ENCODE measurements at places on chromosomes 12 and 14.

DNA sequence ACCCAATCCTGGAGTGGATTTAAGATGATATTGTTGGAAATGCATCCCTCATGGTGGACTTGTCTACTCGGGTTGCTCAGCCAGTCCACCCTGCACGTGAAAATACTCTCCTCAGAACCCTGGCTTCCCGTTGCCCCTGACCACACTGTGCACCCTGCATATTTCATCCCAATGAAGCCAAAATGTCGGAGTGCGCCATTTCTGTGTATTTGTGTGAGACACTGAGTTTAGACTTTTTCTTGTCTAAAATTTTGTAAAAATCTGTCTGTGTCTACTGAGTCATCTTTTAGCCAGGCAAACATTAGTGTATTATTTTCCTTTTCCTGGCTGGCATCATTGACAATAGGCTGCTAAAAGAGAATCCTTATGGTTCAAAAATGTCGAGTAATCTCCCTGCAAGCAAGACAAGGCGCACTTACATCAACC lies 485 bp upstream of the PNMA1 start:
- peak; percentile 54 for DNase-seq

- peak; percentile 73 for DNase-seq
Observed at GRCh38 chr12:22459838-22460490, 84.4 kb downstream of the C2CD5 start.

DNA sequence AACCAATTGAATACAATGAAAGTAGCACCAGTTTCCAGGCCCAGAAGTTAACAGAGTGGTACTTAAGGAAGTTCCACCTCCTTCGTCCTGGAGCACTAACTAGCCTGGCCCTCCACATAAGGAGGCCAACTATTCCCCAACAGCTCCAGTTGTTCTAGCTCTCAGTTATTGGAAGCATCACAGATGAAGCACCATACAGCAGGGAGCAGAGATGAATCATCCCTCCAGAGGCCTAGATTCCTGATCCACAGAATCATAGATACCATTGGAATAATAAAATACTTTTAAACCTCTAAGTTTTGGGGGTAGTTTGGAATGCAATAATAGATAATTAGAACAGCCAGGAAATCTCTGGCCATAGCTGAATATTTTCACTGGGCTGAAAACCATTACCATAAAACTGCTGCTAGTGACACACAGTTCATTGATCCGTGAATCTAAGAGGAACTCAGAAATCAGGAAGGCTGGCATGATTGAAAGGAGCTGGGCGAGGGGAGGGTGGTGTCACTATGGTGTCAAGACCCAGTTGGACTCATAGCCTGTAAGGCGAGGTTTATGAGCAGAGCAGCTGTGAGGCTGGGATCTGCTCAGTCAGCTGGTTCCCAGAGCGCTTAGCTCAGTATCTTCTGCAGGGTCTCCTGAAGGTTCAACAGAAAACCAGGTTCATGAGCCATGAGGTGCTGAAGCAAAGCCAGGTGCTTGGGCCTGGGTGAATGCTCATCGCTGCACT lies 371.4 kb upstream of the TMTC1 start:
- DNase-seq = no peak

GRCh38 chr14:44732144-44732543 lies 225.1 kb upstream of the FSCB start:
- DNase-seq = no peak

DNA sequence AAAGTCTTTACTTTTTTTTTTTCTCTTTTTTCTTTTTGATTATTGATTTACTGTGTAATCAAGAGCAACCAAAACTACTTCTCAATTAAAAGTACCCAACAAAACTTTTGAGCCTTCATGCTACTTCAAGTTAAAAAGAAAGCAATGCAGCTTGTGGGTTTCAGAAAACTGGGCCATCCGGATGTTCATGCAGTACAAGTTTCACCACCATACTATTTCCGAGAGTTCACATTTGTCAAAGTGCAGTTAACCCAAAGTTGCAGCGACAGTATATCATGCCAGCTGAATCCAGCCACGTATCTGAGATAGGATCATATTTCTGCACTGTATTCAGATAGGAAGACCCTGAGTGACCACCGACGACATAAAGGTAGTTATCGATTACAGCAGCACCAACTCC lies 33.0 kb downstream of the KLHL28 start:
- no peak for DNase-seq

GRCh38 chr12:78725951-78726580 lies 138.5 kb upstream of the SYT1 start:
- DNase-seq = no peak

DNA sequence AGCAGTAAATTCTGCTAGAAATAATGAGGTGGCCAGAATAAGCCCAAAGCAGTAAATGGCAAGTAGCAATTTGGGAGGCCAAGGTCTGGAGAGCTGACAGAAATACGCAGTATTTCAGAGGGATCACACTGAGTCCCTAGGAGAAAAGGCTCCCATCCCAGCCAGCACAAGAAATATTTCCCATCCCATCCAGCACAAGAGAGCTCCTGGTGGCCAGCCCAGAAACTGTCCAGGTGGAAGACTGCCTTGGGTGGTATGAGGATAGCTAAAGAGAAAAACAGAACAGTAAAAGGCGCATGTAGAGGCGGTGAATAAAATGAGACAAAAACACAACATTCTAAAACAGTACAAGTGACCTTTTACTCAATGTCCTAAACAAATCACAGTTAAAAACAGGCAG lies 120.7 kb downstream of the HECTD4 start:
- peak; percentile 33 for DNase-seq
